ENCODE measurements at places on chromosomes 16 and 17.

- no peak for DNase-seq
Measured at GRCh38 chr16:14378131-14378551, 251.9 kb downstream of the PARN start.

- DNase-seq, result no peak
Measured at GRCh38 chr16:53908731-53909130, 204.8 kb downstream of the FTO start.

DNA sequence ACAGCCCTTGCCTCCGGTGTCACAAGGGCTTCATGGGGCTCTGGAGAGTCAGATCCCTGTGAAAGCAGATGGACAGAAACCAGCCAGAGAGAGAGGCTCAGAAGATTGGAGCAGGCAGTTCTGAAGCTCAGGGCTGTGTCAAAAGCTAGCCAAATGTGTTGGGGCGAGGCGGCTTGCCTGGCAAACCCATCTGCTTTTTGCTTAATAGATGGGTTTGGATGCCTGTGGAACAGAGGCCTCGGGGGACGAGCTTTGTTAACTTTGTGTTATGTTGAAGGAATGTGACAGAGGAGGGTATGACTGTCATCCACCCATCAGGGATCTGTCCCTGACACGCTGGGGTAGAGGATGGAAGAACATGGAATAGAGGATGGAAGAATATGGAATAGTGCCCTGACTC, 21.0 kb upstream of the SLC12A3 start:
- no peak for DNase-seq

- no peak for DNase-seq
Measured at GRCh38 chr17:43360376-43360738, 38.4 kb upstream of the ARL4D start.

GRCh38 chr17:79011451-79012147, 2.0 kb upstream of the CANT1 start:
- DNase-seq, result no peak

GRCh38 chr16:52787709-52788108, 240.8 kb upstream of the TOX3 start:
- DNase-seq, result no peak

DNA sequence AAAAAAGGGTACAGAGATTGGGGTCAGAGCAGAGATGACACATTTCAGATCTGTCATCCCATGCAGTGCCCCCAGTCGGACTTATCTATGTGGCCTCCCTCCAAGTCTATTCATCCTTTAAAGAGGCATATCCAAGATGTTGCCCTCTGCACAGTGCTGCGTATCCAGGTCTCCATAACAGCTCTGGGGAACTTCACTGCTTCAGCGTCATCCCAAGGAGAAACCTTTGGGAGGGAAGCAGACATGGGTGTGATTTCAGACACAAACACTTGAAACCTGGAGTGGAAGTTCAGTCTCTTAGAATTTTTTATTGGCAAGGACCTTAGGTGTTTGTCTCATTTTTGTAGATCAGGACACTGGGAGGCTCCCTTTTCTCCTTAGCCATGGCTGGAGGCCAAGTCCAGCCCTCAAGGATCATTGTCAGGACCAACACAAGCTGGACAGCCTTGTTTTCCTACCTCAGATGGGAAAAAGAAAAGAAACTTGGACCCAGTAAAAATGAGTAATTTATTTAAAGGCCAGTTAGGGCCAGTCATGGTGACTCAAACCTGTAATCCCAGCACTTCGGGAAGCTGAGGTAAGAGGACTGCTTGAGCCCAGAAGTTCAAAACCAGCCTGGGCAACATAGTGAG, 23.9 kb upstream of the NLK start:
- no peak for DNase-seq

DNA sequence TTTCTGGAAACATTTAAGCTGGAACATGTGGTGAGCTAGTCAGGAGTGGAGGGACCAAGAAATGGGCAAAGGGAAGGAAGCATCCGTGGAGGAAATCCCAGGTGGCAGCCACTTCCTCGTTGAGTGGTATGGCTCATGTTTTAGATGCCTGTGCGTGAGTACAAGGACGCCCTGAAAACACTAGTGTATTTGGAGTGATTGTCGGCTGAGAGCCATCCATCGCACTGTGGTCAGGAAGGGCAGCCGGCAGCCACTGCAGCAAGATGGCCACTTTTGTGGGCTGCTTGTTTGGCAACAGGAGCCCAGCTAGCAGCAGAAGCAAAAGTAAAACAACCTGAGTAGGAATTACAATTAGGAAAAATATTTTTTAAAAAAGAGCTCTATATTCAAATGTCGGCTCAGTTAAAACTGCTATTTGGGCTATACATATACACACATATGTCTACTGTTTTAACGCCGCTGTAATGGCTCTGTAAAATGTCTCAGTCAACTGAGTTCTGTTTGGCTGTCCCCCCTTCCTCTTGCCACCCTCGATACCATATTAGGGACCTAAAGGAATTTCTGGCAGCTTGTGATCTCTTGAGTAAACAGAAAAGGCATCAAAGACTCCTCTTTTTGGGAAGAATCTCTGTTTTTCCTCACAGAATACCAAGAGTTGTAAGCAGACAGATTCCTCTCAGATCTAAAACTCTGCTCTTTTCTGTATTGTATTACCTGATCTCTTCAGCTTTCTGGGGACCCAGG, 39.2 kb downstream of the BRD7 start:
- DNase-seq, result no peak

DNA sequence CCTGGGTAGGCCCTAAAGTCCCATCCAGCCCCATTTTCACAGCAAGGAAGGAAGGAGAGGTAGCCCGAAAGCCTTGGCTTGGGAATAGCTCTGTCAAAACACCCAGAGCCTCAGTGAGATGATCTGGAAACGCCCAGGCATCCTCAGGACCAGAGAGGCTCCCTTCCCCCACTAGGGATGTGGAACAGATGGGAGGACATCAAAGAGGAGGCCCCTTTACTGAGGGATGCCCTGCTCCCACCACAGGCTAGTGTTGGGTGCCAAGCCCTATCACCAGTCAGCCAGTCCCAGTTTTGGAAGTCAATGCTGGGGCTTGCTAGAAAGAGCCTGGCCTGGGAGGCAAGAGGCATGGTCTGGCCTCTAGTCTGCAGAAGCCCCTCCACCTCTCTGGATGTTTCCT, 4.7 kb downstream of the TPPP3 start:
- DNase-seq, result no peak

DNA sequence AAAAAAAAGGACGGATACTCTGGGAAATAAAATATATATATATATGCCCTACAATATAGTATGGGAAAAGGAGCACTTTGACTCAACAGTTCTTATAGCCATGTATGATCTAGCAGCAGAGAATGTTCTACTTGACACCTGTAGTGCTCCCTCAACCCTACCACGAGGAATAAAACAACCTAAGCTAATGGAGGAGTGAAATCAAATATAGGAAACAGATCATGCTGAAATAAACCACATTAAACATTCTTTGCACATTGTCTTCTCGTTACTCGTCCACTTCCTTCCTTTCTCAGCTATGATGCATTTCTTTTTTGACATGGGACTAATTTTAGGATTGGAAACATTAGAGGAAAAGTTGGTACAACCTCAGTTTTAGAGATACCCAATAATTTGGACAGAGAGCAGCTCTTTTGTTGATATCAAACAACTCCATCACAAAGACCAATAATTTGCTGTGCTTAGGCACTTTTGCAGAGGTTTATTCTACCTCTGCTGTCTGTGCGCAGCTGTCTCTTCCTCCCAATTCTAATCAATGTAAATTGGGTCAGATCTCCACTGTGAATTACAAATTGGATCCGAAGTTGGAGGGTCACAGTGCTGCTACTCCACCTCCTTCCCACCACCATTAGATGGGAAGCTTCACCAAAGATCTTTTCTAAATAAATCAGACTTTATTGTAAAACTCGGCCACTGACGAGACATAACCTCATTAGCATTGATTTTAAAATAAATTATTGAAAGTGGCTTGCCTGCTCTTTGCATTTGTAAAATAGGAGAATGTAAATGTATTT, 65.8 kb downstream of the SNX11 start:
- DNase-seq, result no peak

- no peak for DNase-seq
Measured at GRCh38 chr17:40497695-40498094, 3.7 kb downstream of the TNS4 start.

DNA sequence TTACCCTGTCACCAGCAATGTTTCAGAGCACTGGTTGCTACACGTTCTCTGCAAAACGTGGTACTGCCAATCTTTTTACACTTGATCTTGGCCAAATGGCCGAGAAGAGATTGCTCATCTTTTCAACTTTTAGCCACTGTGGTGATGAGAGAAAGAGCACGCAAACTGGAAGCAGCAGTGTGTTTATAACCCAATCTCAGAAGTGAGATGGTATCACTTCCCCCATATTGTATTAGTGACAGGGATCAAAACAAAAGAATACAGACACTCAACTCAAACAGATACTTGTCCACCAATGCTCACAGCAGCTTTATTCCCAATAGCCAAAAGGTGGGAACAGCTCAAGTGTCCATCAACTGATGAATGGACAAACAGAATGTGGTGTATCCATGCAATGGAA, 72.1 kb upstream of the FA2H start:
- no peak for DNase-seq

- no peak for DNase-seq
Measured at GRCh38 chr17:40541873-40542557, 23.3 kb downstream of the CCR7 start.

GRCh38 chr16:65684230-65684629, 562.4 kb upstream of the CDH11 start:
- DNase-seq, result no peak

GRCh38 chr16:17350207-17350606, 120.6 kb downstream of the XYLT1 start:
- DNase-seq, result no peak

DNA sequence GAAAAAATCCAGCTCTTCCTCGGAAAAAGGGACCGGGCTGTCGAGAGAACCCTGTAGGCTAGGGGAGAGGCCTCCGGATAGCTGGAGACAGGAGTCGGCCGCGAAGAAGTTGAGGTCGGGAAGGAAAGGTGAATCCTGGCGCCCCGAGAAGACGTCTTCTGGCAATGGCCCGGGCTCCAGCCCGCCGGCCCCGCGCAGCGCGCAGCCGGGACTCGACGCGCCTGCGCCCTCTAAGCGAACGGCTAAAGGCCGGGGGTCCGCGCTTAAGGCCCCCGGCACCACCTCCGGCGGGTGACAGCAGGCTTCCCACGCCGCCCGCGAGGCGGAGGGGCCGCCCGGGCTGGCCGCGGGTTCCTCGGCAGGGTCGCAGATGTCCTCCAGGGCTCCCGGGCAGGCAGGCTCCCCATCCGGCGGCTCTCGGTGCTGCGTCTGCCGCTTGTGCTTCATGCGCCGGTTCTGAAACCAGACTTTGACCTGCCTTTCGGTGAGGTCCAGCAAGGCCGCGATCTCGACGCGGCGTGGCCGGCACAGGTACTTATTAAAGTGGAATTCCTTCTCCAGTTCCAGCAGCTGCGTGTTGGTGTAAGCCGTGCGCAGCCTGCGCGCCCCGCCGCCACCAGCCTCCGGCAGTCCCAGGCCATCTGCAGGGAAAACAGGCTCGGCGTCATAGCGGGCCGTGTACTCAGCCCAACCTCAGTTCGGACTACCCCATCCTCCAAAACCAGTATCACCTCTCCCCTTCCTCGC, 1.6 kb downstream of the HOXB2 start:
- DNase-seq, result no peak

- no peak for DNase-seq
Measured at GRCh38 chr17:17186551-17187505, 19.3 kb downstream of the PLD6 start.

DNA sequence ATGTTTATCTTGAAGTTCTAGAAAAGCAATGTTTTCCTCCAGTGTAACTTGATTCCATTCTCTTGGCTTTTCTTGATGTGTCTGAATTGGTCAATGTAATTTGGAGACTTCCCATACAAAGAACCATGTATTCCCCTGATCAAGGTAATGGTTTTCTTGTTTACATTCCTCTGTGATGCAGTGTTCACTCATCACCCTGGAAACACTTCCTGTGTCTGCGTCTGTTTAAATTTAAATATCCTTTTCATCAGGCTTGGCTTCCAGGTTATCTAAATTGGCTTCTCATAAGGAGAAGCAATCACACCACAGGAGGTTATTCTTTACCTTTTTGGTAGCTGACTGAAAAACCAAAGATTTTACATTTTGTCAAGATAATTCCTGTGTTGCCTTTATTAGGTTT, 237.3 kb upstream of the WSCD1 start:
- DNase-seq, result no peak

DNA sequence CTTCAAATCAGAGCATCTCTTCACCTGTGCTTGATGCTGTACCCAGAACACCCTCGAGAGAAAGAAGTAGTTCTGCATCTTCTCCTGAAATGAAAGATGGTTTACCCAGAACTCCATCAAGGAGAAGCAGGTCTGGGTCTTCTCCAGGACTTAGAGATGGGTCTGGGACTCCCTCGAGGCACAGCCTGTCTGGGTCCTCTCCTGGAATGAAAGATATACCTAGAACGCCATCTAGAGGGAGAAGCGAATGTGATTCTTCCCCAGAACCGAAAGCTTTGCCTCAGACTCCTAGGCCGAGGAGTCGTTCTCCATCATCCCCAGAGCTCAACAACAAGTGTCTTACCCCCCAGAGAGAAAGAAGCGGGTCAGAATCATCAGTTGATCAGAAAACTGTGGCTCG, 12.3 kb downstream of the SRRM2 start:
- no peak for DNase-seq

DNA sequence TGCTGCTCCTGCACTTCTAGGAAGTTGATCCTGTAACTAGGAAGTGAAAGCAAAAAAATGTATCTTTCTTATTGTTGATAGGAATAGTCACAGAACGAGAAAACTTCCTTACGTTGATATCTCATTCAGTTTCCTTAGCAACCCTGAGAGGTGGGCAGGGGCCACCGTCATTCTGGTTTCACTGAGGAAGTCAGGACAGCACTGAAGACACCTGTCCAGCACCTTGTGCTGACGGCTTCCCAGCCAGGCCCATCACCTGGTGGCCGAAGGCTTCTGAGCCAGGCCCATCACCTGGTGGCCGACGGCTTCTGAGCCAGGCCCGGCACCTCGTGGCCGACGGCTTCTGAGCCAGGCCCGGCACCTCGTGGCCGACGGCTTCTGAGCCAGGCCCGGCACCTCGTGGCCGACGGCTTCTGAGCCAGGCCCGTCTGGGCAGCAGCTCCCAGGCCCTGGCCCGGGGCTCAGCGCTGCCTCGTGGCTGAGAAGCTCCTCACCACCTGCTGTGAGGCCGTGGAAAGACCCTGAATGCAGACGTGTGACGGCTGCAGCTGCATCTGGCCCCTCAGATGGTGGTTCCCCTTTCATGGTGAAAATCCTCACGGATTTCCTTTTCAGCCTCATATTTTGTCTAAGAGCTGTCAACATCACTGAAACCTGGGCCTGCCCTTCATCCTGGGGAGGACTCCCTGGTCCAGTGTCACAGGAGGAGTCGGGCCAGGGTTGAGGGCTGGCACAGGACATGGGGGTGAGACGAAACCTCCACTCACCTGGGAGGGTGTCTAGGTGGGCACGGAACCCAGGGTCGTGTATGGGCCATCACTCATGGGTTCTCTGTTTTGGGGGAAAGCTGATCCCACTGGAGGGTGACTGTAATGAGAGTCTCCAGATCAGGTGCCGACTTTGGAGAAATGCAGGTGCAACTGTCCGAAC, 33.0 kb upstream of the ZNF750 start:
- DNase-seq, result no peak

Data from G401 (cell line).